ENCODE measurements at places on chromosomes 5 and 9.

GRCh38 chr5:11780641-11781345, 123.5 kb downstream of the CTNND2 start:
- no peak for DNase-seq

- no peak for DNase-seq
Measured at GRCh38 chr5:86865256-86865785, 247.6 kb downstream of the COX7C start.

GRCh38 chr5:149493316-149493715, 57.9 kb downstream of the CSNK1A1 start:
- DNase-seq = no peak

DNA sequence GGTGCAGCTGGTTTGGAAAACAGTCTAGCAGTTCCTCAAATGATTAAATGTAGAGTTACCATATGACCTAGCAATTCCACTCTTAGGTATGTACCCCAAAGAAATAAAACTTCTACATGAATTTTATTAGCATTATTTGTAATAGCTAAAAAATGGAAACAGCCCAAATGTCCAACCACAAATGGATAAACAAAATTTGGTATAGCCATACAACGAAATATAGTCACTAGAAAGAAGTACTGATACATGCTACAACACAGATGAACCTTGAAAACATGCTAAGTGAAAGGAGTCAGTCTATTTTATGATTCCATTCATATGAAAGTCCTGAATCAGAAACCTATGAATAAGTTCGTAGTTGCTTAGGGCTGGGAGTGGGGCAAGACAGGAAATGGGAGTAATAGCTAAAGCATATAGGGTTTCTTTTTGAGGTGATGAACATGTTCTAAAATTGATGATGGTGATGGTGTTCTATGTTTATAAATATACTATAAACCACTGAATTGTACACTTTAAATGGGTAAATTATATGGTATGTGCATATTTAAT, 6.3 kb downstream of the GDF9 start:
- DNase-seq = no peak

DNA sequence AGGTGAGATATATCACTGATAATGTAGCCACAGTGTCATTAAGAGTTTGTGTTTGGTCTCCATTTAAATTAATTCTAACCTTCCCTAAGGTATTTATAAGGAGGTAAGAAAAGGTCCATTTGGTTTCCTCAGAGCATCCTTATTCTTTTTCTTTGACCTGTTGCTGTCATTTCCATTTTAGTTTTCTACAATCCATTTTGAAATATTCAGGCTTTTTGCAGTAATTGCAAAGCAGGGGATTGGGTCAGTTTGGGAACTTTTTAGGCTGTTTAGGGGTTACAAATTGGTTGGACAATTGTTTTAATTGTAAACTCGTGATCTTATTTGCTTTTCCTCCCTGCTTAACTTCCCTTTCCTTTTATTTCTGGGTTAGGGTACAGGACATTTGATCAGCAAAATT, 42.6 kb upstream of the PDZD2 start:
- DNase-seq = no peak

DNA sequence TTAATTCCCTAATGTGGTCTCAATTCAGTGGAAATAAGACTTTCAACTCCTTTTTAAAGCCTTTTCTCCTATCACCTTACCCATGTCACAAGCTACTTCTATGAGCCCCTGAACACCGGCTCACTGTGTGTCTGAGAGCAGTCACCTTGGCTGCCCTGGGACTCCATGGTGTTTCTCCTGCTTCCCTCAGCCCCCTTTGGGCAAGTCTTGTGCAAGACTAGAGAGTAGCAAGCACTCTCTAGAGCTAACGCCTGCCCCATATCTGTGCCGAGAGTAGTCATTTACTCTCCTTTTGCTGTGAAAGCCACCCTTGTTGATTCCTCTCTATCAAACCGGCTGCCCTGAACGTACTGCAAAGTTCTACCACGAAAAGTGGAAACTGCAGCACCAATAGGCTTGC, 77.9 kb upstream of the DAB2 start:
- no peak for DNase-seq

All from activated CD4-positive, alpha-beta T cell treated with anti-CD3 and anti-CD28 coated beads for 1 hour (primary cell).